NCI-H2171 (cell line): ENCODE measurements at places on chromosomes 2 and 18.
A peak's percentile ranks its signal among the peaks of the same experiment; 100 is the strongest.

DNA sequence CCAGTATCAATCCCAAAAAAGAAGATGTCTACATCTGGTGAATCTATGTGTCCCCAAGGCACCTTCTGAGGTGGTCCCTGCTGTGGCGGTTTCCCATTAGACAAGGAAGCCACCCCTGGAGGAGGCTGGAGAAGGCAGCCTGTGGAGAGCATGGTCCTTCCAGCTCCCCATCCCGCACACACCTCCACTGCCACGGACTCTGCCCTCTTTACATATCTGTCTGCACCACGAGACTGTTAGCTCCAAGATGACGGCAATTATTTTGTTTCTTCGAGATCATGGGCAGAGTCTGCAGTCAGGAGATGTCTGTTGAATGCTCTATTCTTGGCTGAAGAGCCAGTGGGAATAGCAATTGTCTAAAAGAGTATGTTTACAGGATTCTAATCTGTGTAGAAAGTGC lies 132.0 kb downstream of the OSR1 start:
- no peak for DNase-seq

DNA sequence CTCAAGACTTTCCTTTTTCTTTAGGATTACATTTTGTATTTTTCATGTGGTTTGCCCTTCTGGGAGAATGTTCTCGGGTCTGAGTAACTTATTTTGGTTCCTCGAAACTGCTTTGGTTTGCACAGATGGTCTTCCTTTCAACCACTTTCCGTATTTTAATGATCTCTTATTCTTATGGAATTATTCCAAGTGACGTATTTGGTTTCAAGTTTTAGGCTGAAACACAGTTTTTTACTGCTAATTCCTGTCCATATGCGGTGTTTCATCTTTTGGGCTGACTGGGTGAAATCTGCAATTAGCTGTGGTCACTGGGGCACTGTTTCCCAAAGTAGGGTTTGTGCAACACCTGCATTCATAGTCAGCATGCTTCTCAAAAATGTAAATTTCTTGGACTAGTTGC lies 122.7 kb downstream of the CAPN13 start:
- no peak for DNase-seq

DNA sequence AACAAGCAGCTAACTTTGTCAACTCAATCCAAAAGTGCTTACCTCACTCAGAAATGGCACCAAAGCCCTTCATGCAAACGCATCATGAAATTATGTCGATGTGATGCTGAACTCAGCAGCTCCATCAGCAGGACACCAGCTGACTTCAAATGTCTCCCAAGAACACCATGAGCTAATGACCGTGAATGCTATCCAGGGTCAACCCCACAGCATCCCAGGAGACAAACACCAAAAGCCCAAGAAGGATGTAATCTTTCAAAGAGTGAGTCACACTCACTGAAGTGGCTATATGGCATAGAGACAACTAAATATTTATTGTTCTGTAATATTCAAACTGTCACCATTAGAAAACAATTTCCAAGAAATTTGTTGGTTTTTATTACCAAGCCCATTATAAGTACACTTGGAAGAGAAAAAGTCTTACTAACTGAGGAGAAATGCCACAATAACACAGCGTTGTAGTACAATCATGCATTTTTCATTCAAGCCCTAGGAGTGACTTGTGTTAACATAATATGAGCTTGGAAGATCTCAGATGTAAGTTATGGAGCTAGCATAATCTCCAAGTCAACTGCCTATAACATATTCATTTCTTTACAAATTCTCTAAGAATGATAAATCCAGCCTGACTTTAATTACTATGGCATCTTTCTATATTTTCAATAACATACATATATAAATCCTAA lies 165.0 kb upstream of the CCDC68 start:
- no peak for DNase-seq

DNA sequence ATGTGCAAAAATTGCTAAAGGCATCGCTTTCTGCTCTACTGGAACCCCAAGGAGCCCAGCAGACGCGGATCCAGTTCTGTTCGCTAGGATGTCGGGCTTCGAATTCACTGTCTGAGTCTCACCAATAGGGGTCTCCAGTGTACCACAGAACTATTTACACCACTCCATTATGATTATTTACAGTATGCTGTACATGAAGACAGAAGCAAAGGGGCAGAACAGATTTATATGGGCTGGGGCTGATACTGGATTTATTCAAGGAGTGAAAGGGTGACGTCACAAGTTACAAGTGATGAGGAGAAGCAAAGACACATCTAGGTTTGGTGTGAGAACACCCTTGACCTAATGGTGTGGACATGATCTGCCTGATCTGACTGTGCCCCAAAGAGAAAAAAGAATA lies 185.3 kb upstream of the ATP5MC3 start:
- no peak for DNase-seq

GRCh38 chr18:74153377-74153776 lies 5.1 kb downstream of the TIMM21 start:
- DNase-seq, result no peak

DNA sequence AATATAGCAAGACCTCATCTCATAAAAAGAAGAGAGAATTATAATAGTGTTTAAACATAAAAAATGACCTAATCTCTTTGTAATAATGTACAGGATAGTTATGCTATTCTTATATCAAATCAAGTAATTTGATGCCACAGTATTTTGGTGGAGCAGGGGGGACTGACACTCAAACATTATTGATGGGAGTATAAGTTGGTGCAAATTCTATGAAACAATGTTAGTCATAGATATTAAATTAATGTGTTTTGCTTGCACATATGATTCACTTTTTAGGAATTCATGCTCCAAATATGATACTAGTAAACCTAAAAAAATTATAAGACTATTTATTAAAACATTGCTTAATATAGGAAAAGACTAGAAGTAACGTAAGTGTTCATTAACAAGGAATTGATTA lies 256.1 kb upstream of the SYT4 start:
- no peak for DNase-seq

- DNase-seq, result no peak
These were observed 137.7 kb downstream of the ASB1 start for GRCh38 chr2:238564286-238564920.

DNA sequence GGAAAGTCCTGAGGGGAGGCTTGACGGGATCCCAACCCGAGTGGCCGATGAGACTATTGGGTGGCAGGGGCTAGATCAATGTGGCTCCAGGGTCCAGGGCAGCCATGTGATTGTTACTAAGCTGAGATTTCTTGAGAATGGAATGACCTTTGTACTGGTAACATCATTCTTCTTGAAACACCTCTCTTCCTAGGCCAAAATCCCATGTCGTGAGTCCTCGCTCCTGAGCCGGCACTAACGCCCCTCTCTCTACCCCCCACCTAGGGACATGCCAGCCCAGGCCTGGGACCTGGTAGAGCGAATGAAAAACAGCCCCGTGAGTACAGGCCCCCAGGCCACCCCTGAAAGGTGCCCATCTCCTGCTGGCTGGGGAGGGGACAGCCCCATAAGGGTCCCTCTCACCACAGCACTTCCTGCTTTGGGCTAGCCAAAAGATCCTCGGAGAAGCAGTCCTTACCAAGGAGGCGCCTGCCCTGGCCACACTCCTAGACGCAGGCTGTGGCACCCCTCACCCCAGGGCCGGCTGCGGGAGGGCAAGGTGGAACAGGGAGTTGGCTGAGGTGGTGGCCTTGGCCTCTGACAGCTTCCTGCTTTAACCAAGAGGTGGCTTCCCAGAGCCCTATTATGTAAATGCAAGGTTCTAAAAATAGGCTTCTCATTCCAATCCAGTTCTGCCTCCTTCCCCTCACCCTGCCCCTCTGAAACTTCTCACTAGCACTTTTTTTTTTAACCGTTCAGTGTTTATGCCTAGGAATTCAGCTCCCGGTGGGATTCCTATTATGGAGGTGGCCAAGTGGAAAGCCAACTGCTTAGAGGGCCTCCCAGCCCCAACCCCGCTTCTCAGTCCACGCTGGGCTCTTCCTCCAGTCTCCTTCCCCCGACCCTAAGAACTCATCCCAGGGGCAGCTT lies 126.6 kb upstream of the PPP1CB start:
- no peak for DNase-seq

GRCh38 chr18:34522603-34523002 lies 187.5 kb upstream of the DTNA start:
- DNase-seq, result peak; percentile 61

- DNase-seq, result no peak
These were observed 11.3 kb upstream of the MLPH start for GRCh38 chr2:237475704-237476141.

- DNase-seq, result no peak
These were observed 42.3 kb downstream of the ACOXL start for GRCh38 chr2:110774701-110775100.

- no peak for DNase-seq
These were observed 22.6 kb upstream of the GIGYF2 start for GRCh38 chr2:232674491-232674890.

GRCh38 chr2:116809109-116809508 lies 1005.4 kb upstream of the DDX18 start:
- no peak for DNase-seq

DNA sequence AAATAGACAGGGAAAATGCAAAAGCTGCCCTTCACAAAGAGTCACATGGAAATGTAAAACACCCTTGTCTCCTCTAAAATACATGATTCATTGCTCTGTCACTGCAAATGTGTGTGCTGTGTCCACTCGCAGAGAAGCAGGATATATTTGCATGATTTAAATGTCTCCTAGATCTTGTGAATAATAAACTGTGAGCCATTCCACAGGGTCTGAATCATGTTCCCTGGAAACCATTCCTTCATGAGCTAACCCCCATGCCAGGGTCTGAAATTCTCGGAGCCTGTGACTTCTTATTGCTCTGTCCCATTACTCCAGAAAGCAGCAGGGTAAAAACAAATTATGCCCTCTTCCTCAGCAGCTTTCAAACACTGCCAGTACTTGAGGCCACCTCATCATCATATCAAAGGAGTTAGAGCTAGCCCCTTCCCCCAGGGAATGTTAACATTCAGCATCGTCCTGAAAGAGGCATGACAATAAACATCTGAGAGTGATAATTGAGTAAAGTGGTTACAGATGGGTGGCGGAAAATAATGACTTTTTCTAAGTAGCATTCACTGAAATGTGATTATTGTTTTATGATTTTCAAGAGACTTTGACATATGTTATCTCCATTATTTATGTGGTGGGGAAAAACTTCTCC lies 11.7 kb upstream of the CNGA3 start:
- no peak for DNase-seq

GRCh38 chr2:172588931-172589330 lies 33.0 kb downstream of the PDK1 start:
- DNase-seq, result no peak

DNA sequence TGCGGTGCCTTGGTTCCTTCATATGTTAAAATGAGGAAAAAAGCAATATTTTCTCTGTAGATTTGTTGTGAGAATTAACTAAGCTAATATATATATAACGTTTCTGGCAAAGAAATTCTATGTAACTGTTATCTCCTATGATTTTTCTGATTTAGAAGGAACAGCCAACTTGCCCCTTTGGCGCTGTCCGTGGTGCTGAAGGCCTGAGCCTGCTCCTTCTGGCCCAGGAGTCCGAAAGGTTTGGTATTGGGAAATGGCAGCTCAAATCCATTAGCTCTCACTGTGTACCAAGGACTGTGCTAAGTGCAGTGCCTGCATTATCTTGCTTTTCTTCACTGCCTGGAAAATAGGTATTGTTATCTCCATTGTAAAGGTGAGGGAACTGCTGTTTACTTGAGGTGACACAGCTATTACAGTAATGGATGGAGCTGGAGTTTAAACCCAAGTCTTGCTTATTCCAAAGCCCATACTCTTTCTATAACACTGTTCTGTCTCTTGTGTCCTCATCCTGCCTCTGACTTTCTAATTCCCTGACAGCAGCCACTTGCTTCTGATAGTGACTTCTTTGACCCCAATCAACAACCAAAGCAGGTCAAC lies 52.2 kb downstream of the C1QL2 start:
- no peak for DNase-seq

- DNase-seq, result no peak
These were observed 17.9 kb upstream of the GMCL1 start for GRCh38 chr2:69811591-69811990.

- no peak for DNase-seq
These were observed 58.2 kb upstream of the ZEB2 start for GRCh38 chr2:144578099-144578498.

DNA sequence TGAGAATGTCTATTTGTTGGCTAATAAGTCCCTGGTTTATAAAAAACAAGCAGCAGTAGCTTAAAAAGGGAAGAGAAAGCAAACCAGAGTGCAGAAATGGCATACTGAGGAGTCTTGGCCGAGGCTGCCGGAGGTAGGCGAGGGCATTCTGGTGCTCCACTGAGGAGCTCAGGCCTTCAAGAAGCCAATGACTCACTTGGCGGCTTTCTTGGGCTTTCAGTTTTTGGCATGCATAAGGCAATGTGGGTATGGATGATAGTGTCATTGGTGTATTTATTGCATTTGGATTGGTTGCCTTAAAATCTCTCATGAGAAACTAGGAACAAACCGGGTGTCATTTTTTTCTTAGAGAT lies 119.6 kb upstream of the ARL5A start:
- no peak for DNase-seq

- DNase-seq, result peak; percentile 44
These were observed 568 bp downstream of the TMEM131 start for GRCh38 chr2:97995026-97995733.

- peak; percentile 23 for DNase-seq
These were observed 263.4 kb downstream of the SH3BP4 start for GRCh38 chr2:235215248-235215647.

DNA sequence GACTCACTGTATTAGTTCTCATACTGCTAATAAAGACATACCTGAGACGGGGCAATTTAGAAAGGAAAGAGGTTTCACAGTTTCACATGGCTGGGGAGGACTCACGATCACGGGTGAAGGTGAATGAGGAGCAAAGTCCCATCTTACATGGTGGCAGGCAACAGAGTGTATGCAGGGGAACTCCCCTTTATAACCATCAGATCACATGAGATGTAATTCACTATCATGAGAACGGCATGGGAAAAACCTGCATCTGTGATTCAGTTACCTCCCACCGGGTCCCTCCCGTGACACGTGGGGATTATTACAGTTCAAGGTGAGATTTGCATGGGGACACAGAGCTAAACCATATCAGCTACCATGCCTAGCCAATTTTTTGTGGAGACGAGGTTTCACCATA lies 168.2 kb downstream of the NEDD4L start:
- no peak for DNase-seq

- DNase-seq, result no peak
These were observed 108.1 kb upstream of the ACAA2 start for GRCh38 chr18:49921318-49921985.

- no peak for DNase-seq
These were observed 16.8 kb downstream of the ARID5A start for GRCh38 chr2:96553176-96553956.

- peak; percentile 36 for DNase-seq
These were observed 59.4 kb downstream of the DGKD start for GRCh38 chr2:233413559-233414272.

DNA sequence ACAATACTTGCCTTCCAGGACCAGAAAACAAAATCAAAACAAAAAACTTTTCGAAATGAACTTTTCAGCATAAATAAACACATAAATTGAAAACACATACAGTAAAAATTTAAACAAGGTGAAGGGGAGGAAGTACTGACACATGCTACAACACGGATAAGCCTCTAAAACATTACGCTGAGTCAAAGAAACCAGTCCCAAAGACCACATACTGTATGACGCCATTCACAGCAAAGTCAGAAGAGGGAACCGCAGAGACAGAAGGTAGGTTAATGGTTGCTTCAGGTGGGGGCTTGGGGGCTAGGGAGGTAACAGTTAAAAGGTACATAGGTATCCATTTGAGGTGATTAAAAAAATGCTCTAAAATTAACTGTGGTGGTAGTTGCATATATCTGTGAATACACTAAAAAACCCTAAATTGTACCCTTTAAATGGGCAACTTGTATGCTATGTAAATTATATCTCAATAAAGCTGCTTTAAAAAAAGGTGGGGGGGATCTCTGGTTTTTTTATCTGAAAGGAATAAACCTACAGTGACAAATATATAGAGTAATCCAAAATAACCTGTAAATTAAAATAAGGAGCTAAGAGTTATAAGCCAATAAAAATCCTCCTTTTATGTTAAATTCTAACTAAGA lies 7.1 kb downstream of the COX7A2L start:
- DNase-seq, result no peak
